Osteoblast (primary cell): ENCODE measurements at places on chromosomes 2 and 18. TPM values are rescaled to one million over a fixed set of nuclear protein-coding genes. Genes with fewer than 3 reads are reported as not detected.

Gene COL3A1
- total RNA-seq, result 3,160 and 5,672 TPM in 2 replicates

Gene FAHD2A
- 19.7 and 21.4 TPM in 2 replicates for total RNA-seq

Gene RUFY4
- not detected in 2 replicates for total RNA-seq

Gene UGT1A5
- not detected in 2 replicates for total RNA-seq

Gene TMEM169
- total RNA-seq, result 0.36 and 0.88 TPM in 2 replicates

Gene AGXT
- not detected in 2 replicates for total RNA-seq

Gene DNAH7
- total RNA-seq, result 2.5 and 2.9 TPM in 2 replicates

Gene HOXD9
- total RNA-seq, result 0.36 and 0.59 TPM in 2 replicates
